Left ventricle myocardium superior (tissue), 1 donor: ENCODE measurements at places on chromosomes 11 and 22.

GRCh38 chr11:5610446-5610845, 14.0 kb downstream of the TRIM6 start:
- no peak for DNase-seq

DNA sequence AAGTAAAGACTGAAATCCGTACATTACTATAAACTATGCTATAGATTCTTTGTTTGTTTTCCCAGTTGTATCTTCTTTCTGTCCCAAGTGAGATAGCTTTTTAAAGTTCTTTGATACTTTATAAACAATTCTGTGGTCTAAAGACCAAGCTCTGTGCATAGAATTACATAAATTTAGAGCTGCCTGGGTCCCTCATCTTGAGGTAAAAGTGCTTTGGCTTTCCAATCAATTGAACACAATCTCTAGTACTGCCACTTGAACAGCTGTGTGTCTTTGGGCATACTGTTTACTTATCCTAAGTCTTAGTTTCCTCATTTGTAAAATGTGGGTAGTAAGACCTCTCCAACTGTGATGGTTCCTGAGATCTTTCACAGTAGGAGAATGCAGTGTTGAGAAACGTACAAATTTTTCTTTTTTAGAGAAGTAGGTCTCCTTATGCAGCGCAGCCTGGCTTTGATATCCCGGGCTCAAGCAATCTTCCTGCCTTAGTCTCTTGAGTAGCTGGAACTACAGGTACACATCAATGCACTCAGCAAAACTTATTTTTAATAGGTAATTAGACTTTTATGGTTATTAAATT, 2.5 kb upstream of the EED start:
- DNase-seq, result no peak

DNA sequence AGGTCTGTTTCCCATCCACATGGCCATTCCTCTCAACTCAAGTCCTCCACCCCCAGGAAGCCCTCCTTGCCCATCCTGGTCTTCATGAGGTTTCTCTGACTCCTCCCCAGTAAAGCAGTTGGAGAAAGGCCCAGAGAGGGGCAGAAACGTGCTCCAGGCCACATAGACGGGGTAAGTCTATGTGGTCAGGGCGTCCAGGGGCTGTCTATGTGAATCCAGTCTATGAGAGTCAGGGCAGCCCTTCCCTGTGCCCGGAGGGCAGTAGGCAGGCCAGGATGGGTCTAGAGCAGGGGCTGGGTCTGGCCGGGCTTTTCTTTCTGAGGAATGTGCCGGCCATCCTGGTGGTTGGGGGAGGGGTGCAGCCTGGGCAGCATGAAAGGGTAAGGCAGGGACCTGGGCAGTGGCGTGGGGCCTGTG, 11.7 kb downstream of the GUCD1 start:
- DNase-seq, result no peak

GRCh38 chr11:114401311-114401710, 845 bp downstream of the RBM7 start:
- no peak for DNase-seq

DNA sequence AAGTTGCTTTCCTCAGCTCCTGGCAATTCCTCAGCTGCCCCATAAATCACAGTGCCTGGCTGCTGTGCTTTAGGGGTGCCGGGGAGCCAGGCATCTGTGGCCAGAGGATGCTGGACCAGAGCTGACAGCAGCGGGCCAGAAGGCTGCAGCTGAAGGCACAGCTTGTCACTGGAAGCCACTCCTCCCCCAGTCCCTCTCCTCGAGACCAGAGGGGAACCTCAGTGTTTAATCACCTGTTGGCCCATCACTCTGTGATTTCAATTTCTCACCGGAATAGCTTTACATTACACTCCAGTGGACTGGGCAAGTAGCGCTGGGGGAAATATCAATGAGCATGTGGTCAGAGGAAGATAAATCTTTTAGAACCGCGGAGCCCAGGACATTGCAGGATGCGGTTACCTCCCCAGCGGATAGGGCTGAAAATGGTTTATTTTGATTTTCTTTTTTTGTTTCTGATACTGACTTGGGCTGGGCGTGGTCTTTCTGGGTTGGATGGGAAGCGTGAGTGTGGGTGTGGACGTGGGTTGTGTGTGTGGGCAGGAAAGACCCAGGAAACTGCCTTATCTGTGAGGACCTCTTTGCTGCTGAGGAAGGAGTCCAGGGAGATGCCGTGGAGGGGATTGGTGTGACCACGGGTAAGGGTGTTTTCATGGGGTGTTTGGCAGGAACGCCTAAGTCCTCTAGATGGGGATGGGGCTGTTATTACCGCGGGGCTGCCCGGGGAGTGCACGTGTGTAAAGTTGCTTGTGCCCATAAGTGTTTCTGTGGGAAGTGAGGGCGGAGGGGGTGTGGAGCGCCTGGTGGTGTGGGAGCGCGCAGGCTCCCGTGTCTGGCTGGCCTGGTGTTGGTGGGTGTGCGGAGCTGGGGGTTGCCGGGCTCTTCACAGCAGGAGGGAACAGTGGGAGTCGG, 4.0 kb downstream of the DAGLA start:
- no peak for DNase-seq
